NCI-H2081 treated with DMSO at 0.1 percent for 48 hours (cell line): ENCODE measurements at places on chromosomes 4 and X.

DNA sequence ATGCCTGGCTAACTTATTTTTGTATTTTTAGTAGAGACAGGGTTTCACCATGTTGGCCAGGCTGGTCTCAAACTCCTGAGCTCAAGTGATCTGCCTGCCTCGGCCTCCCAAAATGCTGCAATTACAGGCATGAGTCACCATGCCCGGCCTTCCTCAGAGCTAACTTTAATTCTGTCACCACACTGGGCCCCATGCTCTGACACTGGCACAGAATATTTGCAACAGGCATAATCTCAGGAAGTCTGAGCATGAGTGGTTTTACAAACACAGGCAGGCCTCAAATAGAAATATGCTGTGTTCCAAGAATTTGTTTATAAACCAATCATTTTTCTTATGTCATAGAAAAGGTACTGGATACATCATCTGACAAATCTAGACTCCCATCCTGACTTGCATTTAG lies 32.7 kb upstream of the FAM9C start:
- no peak for DNase-seq

DNA sequence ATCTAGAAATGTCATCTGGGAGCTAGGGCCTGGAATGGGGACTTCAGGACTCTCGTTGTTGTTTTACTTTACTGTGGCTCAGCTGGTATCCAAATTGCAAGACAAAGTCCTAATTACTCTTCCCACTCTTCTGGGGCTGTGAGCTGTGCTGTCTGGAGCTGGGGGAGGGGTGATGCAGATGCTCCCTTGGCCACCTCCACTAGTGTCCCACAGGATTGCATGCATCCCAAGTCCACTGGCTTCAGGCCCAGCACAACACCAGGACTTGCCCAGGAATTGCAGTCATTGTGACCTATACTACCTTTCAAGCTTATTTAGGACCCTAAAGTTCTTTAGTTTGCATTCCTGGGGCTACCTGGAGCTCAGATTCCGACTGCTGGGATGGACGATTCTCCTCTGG lies 366.1 kb upstream of the FAM47C start:
- DNase-seq: no peak

- DNase-seq: no peak
Measured at GRCh38 chr4:48904541-48905142, 1.9 kb downstream of the OCIAD2 start.

DNA sequence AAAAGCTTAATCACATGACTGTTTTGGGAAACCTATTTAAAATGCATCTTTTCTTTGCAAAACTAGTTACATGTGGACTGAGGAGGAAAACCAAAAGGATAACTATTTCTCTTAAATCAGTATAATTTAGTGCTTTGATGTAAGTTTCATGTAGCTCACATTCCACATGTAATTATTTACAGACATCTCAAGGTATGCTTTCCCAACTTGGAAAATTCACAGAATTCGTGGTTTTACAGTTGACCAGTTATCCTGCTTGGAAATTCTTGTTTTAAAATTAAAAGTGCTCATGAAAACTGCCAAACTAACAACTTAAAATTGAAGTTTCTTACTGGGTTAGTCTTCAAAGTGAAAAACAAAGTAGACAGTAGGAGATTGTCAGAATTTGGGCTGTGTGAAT lies 52.4 kb downstream of the EDNRA start:
- no peak for DNase-seq

GRCh38 chr4:3437582-3437936 lies 4.2 kb upstream of the HGFAC start:
- DNase-seq: no peak

- no peak for DNase-seq
Measured at GRCh38 chrX:71171110-71171801, 26.6 kb downstream of the NLGN3 start.

GRCh38 chr4:40587351-40587750 lies 42.3 kb downstream of the RBM47 start:
- DNase-seq: no peak

DNA sequence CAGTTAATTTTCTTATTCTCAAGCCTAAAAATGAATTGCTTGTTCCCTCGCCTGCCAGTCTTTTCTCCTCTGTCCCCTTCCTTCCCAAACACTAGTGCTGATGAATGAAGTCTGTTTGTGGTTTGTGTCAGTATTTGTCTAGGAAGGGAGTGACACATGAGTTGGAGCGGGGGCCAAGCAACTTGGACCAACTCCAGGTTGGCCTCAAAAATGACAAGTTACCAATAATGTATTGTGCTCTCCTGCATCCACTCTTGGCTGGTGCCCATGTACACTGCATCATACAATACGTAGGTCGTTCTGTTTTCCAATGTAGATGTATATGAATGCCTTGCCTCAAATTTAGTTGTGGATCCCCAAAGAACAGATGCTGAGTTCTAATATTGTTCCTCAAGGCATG lies 223.0 kb upstream of the GPC4 start:
- no peak for DNase-seq
